Peyer's patch (tissue), 4 donors: ENCODE measurements at places on chromosomes 4 and X. TPM values are rescaled to one million over a fixed set of nuclear protein-coding genes. Genes with fewer than 3 reads are reported as not detected.

CXCL13 gene
- 6.7 TPM for total RNA-seq

SLC16A2 gene
- total RNA-seq, result 2.5 TPM

GLOD5 gene
- total RNA-seq, result 15.3 TPM

- DNase-seq, result no peak
Measured at GRCh38 chrX:121504153-121504552, 456.7 kb downstream of the GLUD2 start.

GRCh38 chr4:78581618-78582017 is 30.0 kb downstream of the ANXA3 start:
- DNase-seq, result no peak

DNA sequence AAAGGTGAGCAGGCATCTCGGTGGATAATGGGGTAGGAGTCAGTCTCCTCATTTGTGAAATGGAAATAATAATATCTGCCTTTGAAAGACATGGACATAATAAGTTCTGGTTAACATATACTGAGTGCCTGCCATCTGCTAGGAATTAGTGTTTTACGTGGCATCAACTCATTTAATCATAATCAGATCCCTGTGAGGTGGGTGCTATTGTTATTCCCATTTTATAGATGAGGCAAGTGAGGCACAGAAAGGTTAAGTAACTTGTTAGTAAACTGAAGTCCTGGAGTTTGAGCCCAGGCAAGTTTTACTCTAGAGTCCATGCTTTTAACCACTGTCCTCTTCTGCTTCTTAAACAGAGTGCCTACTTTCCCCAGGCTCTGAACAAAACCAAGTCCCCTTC is 7.5 kb downstream of the CCDC120 start:
- no peak for DNase-seq

DNA sequence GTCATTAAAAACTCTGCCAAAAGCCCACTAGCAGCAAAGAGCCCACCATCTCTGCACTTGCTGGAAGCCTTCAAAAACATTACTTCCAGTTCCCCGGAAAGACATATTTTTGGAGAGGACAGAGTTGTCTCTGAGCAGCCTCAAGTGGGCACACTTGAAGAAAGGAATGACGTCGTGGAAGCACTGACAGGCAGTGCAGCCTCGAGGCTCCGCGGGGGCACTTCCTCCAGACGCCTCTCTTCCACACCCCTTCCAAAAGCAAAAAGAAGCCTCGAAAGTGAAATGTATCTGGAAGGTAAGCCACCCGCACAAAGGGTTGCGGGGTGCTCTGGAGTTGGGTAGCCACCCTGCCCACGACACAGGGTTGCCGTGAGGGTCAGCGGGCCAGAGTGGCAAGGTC is 25.9 kb downstream of the OFD1 start:
- no peak for DNase-seq

DNA sequence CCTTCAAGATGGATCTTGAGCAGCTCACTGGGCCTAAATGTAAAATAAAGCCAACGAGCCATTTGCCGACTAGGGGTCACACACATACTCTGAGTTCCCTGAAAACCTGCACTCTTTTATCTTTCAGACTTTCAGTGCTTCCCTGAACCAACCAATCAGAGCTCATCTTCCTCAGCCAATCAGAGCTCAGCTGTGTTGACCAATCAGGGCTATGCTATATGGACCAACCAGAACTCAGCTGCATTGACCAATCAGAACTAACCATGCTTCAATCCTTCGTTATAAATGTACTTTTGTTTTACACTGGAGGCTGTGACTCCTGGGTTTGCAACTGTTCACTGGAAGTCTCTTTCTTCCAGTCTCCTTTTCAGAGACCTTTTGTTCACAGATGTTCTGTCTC is 19.3 kb downstream of the SLC25A53 start:
- DNase-seq, result no peak

DNA sequence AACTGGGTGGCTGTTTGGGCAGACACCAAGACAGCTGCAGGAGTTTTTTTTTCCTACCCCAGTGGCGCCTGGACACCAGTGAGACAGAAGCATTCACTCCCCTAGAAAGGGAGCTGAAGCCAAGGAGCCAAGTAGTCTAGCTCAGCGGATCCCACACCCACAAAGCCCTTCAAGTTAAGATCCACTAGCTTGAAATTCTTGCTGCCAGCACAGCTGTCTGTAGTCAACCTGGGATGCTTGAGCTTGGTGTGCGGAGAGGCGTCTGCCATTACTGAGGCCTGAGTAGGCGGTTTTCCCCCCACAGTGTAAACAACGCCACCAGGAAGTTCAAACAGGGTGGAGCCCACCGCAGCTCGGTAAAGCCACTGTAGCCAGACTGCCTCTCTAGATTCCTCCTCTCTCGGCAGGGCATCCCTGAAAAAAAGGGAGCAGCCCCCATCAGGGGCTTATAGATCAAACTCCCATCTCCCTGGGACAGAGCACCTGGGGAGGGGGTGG is 171.4 kb downstream of the ARHGEF9 start:
- DNase-seq, result no peak
